Right ventricle myocardium inferior (tissue), 1 donor: ENCODE measurements at places on chromosomes 3 and 15.

DNA sequence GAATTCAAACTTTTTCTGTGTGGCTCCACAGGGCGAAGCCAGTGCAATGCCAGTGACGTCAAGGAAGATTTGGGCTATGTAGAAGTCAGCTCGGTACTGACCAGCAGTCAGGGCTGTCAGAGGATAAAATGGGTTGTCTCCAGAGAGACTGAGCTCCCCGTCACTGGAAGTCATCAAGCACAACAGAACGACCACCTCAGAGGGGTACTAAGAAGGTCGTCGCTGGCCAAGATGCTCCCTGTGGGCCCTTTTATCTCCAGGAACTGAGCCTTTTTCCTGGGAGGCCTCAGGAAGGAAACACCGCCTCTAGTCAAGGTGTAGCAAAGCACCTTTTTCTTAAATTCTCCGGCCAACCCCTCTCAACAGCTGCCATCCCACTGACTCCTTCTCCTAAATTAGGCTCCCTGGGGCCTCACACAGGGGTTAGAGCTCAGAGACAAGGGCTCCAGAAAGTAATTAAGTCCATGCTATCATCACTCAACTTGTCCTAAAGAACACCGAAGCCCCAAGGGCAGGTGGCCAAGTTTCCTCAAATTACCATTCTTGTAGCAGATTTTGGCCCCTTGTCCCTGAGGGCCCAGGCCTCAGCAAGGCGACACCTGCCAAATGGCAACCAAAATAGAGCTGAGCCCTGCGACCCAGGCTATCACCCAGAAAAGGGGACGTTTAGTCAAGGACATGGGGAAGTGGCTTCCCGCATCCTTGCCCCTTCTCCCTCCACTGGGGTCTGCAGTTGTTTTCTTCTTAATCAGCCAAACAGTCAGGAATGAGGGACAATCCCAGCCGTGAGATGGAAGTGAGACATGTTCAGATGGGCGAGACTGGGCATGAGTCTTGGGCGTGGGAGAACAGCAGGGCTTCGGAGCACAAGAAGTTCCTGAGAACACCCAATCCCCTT is 48.0 kb downstream of the SSUH2 start:
- DNase-seq, result no peak

- no peak for DNase-seq
These were observed 13.2 kb upstream of the SCAMP5 start for GRCh38 chr15:74982183-74982582.

DNA sequence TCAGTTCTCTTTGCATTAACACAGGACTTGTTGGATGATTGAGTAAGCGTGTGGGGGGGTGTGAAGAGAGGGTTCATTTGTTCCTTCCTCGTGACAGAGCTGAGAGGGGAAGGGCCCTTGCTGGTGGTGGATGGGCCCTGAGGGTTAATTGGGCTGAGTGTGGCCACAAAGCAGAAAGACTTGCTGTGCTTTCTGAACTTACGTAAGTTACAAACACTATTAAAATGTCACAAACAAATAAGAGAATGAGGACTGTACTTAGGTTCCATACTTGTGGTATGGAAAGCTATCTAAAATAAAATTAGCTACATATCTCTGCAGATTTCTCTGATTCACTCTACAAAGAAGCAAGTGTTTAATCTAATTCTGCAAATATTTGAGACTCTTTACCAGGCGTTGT is 231.3 kb downstream of the LPP start:
- no peak for DNase-seq

GRCh38 chr3:126546549-126547239 is 12.0 kb downstream of the C3orf22 start:
- DNase-seq, result no peak

GRCh38 chr3:18747383-18747782 is 322.2 kb upstream of the SATB1 start:
- DNase-seq, result no peak

GRCh38 chr3:72231439-72232196 is 446.7 kb upstream of the PROK2 start:
- no peak for DNase-seq

GRCh38 chr15:34119291-34119690 is 17.4 kb downstream of the PGBD4 start:
- DNase-seq, result no peak

- no peak for DNase-seq
These were observed 673 bp upstream of the HCLS1 start for GRCh38 chr3:121661376-121661775.

DNA sequence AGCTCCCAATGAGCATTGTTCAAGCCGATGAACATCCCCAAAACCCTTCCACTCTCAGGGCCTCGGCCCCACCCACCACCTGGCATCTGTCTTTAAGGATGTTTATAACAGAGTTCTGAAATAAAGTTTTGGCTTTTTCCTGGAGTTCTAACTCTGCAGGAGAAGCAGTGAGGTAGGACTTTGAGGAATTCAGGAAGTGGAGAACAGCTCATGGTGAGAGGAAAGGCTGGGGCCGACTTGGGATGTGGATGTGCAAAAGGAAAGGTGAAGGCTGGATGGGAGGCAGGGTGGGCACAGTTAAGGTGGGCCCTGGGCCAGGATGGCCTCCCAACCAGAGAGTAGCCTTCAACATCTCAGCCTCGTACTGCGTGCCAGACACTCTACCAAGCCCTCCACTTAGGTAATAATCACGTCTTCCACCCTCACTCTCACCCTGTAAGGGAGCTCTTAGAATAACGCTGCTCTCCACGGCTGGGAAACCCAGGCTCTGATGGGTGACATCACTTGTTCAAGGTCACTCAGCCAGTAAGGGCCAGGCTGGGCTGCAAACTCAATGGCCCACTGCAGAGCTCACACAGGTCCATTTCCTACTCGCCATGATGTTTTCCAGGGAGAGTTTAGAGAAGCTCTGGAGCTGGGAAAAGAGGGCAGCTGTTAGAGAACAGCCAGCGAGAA is 28.5 kb downstream of the LIPC start:
- DNase-seq, result no peak

DNA sequence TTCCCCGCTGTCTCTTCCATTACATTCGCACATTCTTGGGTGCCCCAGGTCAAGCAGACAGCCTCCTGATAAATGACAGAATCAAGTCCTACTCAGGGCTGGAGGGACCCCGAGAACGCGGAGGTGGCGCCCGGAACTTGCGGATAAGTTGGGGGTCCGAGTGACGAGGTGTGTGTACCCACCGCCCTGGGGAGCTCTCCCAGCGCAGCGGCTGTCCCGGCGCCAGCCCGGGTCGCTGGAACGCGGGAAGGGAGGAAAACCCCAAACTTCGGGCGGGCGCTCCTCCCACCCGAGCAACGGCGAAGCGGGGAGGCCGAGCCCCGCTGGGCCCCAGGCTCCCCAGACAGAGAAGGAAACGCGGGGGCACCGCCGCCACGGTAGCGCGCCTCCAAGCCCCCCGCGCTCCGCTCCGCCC is 550 bp downstream of the CLN6 start:
- DNase-seq, result peak; percentile 71

GRCh38 chr3:190258634-190259033 is 63.6 kb downstream of the CLDN1 start:
- no peak for DNase-seq

- no peak for DNase-seq
These were observed 12.5 kb downstream of the COPG1 start for GRCh38 chr3:129261894-129262293.

DNA sequence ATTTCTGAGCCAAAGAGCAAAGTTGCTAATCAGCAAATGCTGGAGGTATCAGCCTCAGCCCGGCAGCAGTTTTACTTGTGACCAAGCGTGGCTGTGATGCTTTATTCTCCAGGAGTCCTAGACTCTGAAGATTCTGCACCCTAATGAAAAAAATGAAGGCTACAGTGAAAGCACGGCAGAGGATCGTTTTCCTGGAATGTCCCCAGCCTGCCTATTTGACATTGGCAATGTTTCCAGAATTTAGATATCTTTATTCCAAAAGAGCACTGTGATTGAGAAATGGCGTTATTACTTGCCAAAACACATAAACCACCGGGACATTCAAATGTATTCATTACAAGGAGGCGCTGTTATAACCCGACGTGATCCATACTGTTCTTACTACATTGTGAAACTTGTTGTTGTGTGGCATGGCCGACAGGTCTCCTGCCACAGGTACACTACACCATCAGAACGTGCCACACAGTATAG is 263.8 kb downstream of the SLCO3A1 start:
- DNase-seq, result no peak

DNA sequence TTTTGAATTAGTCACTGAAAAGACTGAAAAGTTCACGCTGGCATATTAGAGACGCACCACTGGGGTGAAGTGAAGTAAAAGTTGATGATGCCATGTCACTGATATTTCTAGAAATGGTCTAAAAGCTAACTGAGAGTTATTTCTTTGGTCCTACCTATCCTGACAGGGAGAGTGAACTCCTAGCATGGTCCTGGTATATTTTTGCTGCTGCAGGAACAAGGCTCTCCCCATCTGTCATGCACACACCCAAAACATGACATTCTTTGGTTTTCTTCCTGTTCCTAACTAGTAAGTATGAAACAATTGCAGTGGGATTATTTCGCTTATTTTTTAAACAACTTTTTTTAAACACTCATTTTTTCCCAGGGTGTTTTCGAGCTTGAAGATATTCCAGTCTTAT is 466.7 kb downstream of the ERC2 start:
- no peak for DNase-seq

DNA sequence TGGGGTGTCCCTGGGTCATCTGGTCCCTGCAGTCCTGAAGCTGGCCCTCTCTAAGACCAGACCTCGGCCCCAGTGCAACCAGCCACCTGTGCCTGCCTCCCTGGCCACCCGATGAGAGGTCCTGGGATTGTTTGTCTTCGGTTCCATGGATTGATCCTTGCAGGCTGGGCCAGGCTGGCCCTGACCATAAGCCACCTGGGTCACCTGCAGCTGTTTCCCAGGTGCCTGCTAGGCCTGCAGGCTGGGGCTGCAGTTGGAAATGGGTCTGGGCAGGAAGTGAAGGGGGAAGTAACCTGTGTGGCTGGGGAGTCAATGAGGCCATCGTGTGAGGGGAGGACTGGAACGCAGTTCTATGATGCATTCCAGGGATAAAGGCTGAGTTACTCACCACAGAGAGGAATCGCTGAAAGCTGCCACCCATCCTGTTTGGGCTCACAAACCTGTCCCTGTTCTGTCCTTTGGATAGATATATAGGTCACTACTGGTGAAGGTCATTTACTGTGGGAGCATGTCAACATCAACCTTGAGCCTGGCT is 30.9 kb upstream of the VPS8 start:
- no peak for DNase-seq

- no peak for DNase-seq
These were observed 95.8 kb downstream of the PPARG start for GRCh38 chr3:12384451-12385233.

DNA sequence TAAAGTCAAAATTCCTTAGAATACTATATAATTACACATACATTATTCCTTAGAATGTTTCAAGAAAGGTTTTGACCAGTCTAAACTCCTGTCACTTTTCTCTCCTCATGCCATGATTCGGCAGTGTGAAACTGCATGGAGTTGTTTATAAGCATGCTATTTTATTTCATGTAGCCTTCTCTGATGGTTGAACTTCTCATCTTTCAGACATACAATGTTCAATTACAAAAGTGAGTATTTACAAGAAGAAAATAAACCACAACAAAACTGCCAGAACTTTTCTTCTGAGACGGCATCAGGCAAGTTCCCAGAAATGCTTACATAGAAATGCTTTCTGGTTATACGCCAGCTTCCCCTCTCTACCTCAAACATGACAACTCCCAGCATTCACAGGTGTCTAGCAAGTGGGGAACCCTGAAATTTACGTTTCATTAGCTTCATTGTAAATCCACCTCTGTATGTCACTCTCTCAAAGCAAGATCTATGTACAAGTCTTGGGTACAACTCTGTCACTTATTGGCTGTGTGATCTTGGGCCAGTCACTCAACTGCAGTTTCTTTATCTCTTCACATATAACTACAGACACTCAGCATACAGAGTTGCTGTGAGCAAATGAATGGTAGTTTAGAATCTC is 42.7 kb downstream of the HDGFL3 start:
- DNase-seq, result no peak

- no peak for DNase-seq
These were observed 713.1 kb downstream of the SI start for GRCh38 chr3:164365242-164365641.

GRCh38 chr3:136021803-136022202 is 56.3 kb downstream of the PPP2R3A start:
- no peak for DNase-seq

- DNase-seq, result no peak
These were observed 362.6 kb downstream of the SHQ1 start for GRCh38 chr3:72485641-72486040.

- no peak for DNase-seq
These were observed 258.4 kb downstream of the XXYLT1 start for GRCh38 chr3:195012571-195012970.

DNA sequence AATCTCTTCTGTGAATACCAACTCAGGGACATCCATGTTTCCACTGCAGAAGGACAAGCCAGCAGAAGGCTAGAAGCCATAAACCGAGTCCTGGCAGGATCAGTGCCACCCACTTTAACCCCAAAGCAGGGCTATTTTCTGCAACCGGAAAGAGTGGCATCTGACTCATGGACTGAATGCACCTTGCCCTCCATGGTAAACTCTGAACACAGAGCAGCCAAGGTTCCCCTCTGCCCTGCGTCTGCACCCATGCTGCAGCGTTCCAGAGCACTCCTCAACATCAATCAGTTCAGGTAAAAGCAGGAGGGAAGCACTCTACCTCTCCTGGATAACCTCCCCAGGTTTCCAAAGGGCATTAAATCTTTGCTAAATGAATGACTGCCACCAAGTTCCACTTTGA is 801 bp upstream of the NGRN start:
- no peak for DNase-seq

DNA sequence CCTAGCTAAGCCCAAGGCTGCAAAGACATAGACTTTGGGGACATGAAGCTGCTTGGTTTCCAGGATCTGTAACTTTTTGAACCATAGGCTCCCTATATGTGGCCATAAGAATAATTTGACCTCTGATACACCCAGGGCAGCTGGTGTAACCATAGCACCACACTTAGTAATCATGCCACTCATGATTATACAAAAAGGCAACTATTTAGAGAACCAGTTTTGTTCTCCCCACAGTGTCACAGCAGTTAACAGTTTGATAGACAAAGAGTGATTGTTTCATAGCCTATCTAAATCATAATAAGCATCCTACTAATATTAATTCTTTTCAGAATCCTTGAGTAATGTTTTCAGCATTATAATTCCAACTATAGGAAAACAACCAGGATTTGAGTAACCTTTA is 334.9 kb downstream of the NEK10 start:
- DNase-seq, result no peak

DNA sequence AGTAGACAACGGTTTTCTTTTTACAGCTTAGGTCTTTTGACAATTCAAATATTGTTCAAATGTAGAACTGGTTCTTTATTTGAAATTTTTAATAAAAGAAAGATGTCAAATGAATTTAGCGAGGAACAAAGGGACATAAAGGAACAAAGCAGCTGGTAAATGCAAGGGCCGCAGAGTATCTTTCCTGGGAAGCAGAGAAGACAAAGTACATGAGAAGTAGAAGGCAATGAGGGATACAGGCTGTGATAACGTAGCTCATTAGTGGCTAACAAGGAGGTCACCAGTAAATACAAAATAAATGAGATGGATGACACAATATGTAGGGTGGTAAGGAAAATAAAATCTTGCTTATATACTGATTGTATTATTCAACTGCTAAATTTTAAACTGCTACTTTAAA is 762.8 kb downstream of the VGLL3 start:
- no peak for DNase-seq
